ENCODE measurements at places on chromosomes 13 and 19.

DNA sequence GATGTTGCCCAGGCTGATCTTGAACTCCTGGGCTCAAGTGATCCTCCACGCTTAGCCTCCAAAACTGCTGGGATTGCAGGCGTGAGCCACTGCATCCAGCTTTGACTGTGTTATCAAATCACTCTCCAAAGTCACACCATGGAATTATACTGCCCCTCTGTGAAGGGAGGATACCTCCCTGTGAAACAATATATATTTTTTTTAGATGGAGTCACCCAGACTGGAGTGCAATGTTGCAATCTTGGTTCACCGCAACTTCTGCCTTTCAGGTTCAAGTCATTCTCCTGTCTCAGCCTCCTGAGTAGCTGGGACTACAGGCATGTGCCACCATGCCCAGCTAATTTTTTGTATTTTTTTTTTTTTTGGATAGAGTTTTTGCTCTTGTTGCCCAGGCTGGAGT is 7.7 kb downstream of the TYK2 start:
- DNase-seq, result no peak

- peak; percentile 38 for DNase-seq
Observed at GRCh38 chr19:11446652-11447301, 11.3 kb downstream of the PRKCSH start.

GRCh38 chr19:2984215-2984528 is 6.8 kb downstream of the TLE6 start:
- DNase-seq, result no peak

DNA sequence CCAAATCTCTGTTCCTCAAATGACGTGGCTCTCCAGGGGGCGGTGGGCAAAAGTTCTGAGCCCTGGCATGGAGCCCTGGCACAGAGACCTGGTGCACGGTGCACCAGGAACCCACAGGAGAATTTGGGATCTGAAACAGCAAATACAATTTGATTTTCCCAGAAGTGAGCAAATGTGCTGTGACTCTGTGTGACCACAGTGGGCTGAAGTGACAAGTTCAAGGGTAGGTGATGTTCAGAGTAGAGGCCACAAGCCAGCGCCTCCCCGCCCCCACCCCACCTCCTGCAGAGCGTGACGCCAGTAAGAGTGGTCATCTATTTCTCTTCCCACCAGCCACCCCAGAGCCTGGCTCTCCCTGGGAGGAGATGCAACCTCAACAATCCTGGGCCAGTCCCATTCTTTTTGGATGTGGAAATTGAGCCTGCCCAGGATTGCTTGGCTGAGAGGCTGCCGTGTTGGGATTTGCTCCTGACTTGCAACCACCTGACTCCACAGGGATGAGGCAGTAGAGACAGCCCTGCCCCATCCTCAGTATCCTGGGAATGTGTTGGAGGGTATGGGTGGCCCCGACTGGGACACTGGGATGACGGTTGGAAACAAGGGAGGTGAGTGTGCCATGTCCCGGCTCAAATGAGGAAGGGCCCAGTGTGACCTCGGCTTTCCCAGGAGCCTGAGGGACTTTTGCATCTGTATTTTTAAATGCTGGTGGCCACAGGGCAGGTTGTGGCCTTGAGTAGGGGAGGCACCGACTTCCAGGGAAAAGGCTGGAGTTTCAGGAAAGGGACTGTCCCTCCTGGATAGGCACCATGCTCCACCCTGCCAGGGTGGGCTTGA is 11.1 kb upstream of the BCL3 start:
- no peak for DNase-seq

- DNase-seq, result no peak
Observed at GRCh38 chr13:60501236-60501635, 104.2 kb downstream of the TDRD3 start.

GRCh38 chr13:46580362-46580839 is 27.4 kb downstream of the LRCH1 start:
- no peak for DNase-seq

- no peak for DNase-seq
Observed at GRCh38 chr13:58630794-58631193, 999.2 kb downstream of the PCDH17 start.

DNA sequence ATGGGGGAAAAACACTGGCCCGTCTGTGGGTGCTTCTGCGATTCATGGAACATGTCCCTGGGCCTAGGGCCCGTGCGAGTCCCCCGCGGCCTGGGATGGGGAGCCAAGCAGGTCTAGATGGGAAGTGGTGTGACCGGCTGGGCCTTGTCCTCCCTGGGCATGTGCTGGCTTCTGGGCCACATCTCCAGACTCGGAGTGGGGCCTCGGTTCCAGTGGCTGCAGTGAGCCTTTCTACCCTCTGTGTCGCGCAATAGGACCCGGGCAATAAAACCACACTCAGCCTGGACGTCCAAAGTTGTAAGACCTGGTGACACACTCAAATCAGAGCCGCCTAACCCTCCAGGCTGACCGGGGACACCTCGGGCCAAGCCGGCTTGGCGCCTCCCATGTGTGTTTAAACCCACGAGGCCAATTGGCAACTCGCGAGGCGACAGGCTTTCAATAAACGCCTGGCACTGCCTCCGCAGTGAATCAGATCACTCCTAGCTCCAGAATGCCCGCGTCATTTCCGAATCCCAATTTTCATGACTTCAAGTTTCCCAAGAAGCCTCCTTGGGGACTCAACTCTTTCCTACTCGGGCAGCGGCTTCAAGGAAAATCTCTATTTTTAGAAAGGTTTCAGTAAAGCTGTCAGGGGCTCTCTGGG is 57.3 kb downstream of the KLF2 start:
- DNase-seq, result no peak

- DNase-seq, result no peak
Observed at GRCh38 chr13:40206241-40207000, 460.0 kb downstream of the FOXO1 start.

DNA sequence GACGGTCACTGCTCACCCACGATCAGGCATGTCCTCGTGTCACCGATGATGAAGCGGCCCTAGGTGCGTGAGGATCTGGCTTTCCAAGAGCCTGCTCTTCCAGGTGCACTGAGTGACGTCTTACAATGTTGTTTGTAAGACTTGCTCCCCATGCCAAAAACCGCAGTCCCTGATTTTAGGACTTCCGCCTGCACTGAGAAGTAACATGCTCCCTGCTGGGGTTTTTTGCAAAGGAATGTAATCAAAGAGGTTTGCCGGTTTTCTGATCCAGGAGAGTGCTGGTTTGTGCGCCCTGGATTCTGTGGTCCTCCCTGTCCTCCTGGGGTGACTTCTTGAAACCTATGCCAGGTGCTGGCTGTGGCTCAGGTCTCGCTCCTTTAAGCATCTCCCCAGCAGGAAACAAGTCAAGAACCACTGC is 38.8 kb downstream of the MYO9B start:
- DNase-seq, result no peak

DNA sequence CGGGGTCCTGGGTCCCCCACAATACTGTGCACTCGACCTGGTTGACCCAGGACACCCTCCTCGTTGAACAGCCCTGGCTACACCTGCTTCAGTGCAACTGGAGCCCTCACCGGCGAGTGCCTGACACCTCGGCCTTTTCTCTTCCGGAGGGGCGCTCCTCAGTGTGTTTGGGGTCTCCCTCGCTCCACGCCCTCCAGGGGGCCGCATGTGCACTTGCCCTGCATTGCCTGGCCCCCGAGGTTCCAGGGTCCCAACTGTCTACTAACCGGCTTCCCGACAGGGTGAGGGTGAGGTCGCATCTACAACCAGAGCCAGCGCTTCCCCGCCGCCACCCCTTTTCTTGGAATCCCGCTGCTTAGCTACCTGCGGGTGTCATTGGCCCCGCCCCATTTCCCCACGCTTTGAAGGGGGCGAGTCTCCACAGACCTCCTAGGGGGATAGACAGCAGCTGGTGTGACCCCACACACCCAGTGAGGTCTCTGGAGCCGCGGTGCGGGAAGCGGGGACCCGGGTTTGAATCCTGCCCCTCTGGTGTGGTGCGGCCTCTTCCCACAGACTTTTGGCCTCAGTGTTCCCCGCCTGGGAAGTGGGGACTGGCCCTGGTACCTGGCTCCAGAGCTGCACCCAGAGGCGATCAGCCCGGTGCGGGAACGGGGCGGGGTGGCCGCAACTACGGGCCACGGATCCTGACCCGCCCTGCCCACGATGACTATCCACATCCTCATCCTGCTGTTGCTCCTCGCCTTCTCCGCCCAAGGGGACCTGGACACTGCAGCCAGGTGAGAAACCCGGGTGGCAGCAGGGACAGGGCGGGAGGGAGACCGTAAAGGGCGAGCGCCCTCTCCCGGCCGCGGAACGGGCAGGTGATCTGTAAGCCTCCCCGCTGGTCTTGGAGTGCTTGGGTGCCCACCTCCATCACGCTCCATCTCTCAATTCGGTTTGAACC is at the start of gene ADM5:
ADM5 (plus strand) TSS at position 462 of the 946 bp plus-strand sequence; CDS start at position 706, 244 bp downstream.
- peak; percentile 36 for DNase-seq

DNA sequence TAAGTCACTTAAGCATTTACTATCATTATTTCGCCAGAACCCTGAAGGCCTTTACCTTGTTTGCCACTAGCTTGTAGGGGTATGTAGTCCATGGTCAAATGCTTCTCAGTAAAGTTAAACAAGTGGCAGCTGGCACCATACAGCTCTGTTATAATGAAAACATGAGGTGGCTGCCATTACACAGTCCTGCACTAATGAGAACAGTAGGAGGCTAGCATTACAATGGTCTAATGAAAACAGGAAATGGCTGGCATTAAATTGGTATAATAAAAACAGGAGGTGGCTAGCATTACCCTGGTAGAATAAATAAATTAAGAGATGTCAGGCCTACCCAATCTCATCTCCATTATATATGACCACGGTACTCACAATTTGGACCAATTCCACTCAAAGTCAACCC is 107.5 kb downstream of the PCDH17 start:
- no peak for DNase-seq

- no peak for DNase-seq
Observed at GRCh38 chr19:40411125-40411842, 1.9 kb downstream of the PRX start.

GRCh38 chr13:37995092-37995491 is 125.5 kb upstream of the TRPC4 start:
- no peak for DNase-seq

DNA sequence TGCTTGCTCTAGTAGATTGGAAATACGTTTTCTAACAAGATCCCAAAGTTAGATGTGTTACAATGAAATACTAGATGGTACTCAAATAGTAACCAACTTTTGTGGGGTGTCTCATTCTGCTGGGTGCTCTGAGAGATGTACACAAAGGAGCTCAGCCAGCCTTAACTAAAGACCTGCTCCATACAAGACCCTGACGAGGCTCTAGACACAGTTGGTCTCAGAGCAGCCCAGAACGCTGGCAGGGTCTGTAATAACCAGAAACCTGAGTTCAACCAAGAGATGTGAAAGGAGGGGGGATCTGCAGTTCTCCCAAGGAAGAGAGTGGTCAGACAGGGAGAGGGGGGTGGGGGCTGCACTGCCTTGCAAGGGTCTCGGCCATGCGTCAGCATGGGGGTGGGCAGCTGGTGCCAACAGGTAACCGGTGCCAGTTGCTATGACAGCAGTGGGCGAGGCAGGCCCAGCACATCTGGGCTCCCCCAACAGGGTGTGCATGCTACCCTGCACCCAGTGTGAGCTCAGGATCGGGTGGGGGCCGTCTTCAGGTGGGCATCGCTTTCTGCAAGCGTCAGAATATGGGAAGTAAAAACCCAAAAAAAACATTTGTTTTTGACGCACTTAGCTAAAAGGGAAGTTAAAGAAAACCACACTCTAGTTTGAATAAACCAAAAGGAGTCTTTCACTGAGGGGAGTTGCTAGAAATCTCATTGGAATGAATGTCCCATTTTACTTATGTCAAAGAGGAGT is 68.0 kb upstream of the GPR183 start:
- DNase-seq, result no peak

GRCh38 chr13:75226092-75226491 is 255.9 kb downstream of the TBC1D4 start:
- peak; percentile 12 for DNase-seq

- peak; percentile 87 for DNase-seq
Observed at GRCh38 chr19:48543121-48543710, 8.8 kb upstream of the SULT2B1 start.

GRCh38 chr13:58190577-58190976 is 559.0 kb downstream of the PCDH17 start:
- DNase-seq, result no peak

DNA sequence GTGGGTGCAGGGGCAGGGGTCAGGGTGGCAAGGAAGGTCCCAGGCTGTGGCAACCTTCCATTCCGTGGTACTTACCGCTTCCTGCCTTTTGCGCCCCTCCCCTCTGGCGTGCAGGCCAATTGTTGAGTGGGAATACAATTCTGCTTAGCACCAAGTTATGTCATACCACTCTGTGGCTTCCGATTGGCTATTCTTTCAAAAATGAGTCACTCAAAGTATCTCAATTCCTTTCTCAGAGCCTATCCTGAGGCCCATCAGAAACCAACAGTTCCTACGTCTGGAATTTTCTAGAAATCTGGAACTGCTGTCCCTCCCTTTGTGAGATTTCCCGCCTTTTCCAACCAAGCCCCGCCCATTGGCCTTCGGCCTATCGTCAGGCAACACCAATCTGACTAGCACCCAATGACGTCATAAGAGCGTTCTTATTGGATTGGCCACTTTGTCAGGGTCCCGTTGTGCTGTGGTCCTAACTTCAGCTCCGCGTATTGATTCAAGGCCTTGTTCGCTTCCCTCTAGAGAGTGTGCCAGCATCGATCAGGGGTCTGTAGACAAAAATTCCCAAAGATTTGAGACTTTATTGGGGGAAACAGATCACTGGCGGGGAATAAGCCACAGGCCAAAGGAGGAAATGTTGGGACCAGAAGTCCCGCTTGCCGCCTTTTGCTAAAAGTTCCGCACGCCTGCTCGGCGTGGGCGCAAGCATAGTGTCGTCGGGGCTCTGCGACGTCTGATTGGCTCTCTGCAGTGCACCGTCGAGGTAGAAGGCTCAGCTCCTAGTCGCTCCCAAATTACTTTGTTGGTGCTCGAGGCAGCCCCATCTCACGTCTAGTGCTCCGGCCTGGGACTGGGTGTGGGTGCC is 11.7 kb downstream of the NTN5 start:
- DNase-seq, result peak; percentile 91

GRCh38 chr13:42057918-42058530 is 9.6 kb downstream of the DGKH start:
- no peak for DNase-seq

- no peak for DNase-seq
Observed at GRCh38 chr13:30147015-30147414, 160.3 kb downstream of the KATNAL1 start.

- DNase-seq, result no peak
Observed at GRCh38 chr13:111178402-111178801, 63.3 kb downstream of the ARHGEF7 start.

DNA sequence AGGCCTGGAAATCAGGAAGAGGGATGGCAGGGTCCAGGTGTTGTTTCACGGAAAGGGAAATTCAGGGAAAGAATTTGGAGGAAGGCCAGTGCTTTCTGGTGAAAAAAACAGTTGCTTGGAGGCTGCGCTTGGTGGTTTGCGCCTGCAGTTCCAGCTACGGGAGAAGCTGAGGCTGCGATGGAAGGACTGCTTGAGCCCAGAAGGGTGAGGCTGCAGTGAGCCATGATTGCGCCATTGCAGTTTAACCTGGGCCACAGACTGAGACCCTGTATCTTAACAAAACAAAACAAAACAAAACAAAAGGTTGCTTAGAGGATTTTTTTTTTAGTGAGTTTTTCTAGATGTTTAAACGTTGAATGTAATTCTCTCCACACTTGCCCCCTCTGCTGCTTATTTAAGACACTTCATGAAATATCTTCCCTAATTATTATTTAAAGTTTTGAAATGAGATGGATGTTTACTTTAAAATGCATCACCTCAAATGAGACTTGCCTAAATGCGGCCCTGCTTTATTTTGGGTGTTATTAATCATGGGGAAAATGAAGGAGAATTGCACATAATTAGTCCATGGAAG is 75.4 kb upstream of the TRPC4 start:
- DNase-seq, result no peak

GRCh38 chr13:43528992-43529391 is 257.8 kb downstream of the ENOX1 start:
- no peak for DNase-seq
